ENCODE measurements at places on chromosomes 12 and 14.

GRCh38 chr14:45819107-45819506 is 566.1 kb upstream of the MIS18BP1 start:
- no peak for DNase-seq

GRCh38 chr12:116677202-116677661 is 60.6 kb downstream of the SPRING1 start:
- no peak for DNase-seq

DNA sequence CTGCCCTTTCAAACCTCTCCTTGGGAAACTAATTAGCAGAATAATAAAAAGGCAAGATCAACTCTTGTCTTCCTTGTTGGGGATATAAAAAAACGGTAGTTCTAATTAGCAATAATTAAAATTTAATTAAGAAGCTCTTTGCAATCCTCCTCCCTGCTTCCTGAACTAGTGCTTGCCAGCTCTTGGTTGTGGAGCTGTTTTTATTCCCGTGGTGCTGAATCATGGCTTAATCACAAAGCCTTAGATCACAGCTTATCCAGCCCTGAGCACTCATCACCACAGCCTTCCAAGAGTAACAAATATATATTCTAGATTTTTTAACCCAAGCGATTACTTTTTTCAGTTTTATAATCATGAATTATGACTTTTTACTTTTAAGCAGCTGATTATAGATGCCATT is 63.2 kb upstream of the INSM2 start:
- no peak for DNase-seq

DNA sequence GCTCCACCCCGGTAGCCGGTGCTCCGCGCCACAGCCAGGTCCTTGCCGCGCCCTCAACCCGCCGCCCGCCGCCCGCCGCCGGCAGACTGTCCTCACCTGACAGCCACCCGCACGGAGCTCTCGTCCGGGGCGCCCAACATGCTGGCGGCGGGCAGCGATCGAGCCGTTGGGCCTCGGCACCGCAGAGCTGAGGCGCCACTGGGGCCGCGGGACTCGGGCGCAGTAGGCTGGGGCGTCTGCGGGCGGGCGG is 164 bp downstream of the KIF21A start:
- no peak for DNase-seq

GRCh38 chr14:99645545-99646505 is 896 bp downstream of the HHIPL1 start:
- no peak for DNase-seq

- DNase-seq, result no peak
Measured at GRCh38 chr12:107501681-107502080, 183.9 kb upstream of the PWP1 start.

- DNase-seq, result no peak
Measured at GRCh38 chr12:67937822-67938221, 51.4 kb upstream of the IFNG-AS1 start.

DNA sequence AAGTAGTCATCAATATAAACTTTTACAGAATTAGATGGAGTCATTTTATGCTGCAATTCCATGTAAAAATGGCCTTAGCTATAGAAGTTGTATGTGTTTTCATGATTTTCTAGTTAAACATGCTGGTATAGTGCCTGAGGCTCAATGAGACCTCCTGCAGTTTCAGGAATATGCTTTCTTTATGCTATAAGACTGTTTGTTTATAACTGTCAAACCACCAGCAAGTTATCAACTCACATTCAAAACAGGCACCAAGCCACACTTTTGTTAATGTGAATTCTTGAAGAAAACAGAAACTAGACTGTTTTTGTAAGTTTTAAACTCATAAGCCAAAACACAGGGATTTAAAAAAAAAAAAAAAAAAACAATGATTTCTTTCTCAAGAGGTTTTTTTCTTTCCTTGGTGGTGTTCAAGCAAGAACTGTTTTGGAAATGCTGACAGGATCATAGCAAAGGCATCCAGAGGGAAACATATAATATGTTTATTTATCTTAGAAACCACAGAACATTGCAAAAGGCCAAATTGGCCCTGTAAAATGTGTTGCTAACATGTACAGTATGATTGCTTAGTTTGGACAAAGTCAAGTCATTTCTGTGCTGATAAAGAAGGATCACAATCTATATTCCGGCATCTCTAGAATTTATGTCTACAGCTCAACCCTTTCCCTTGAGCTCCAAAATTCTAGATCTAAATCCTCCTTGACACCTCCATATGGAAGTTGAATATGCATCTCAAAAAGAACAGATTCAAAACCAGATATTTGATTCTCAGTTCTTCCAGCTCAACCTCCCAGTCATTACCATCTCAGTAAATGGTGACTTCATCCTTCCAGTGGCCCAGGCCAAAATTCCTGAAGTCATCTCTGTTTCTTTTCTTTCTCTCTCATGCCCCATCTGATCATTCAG is 29.0 kb upstream of the LUM start:
- DNase-seq, result no peak

DNA sequence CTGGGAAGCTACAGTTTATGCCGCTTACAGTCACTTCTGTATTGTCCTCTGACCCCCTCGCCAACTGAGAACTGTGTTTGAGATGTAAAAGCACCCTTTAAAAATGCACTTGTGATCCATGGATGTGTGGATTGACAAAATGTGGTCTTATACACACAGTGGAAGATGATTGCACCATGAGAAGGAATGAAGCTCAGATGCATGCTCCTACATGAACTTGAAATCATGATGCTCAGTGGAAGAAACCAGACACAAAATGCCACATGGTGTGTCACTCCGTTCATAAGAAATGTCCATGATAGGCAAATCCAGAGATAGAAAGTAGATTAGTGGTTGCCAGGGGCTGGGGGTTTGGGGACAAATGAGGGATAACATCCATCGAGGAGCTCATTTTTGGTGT is 58.0 kb downstream of the PITPNM2 start:
- no peak for DNase-seq

- DNase-seq, result no peak
Measured at GRCh38 chr12:77724367-77724957, 106.2 kb upstream of the NAV3 start.

GRCh38 chr12:38759621-38760020 is 145.8 kb downstream of the CPNE8 start:
- no peak for DNase-seq

GRCh38 chr14:21408147-21408546 is 24.3 kb upstream of the SUPT16H start:
- DNase-seq, result no peak
